ENCODE measurements at places on chromosomes 5 and 9.

- DNase-seq: no peak
Observed at GRCh38 chr5:96582343-96582742, 79.8 kb upstream of the CAST start.

DNA sequence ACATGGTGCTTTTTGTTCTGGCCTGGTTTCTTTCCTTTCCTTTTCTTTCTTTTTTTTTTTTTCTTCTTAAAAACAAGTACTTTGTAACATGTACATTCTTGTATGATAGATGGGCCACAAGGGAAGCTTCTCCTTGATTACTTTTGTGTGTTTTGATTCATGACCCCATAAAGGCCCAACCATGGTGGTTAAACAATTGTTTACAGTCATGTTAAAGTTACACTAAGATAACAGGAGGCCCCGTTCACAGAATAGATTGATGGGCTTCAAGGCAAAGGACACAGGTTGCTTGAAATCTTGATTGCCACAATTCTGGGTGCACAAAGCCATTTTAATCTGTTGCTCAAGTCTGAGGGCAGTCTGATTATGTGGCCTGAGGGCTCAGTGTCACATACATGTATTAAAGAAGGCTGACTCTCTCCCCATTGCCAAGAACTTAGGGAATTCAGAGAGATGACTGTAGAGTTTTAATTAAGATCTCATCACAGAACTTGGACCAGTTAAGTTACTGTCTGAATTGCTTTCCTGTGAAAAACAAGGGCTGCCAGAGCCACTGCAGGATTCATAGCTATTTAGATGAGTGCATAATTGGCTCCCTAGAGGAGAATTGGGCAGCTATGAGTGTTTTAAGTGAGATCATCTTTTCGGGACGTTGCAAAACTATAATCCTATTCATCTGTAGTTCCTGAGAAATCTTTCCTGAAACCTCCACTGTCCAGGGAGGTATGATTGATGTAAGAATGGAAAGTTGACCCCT lies 163.4 kb downstream of the TLE4 start:
- no peak for DNase-seq

- no peak for DNase-seq
Observed at GRCh38 chr5:16378762-16379161, 86.8 kb downstream of the ZNF622 start.

GRCh38 chr5:115458003-115458409 lies 86.6 kb downstream of the FEM1C start:
- DNase-seq: no peak

DNA sequence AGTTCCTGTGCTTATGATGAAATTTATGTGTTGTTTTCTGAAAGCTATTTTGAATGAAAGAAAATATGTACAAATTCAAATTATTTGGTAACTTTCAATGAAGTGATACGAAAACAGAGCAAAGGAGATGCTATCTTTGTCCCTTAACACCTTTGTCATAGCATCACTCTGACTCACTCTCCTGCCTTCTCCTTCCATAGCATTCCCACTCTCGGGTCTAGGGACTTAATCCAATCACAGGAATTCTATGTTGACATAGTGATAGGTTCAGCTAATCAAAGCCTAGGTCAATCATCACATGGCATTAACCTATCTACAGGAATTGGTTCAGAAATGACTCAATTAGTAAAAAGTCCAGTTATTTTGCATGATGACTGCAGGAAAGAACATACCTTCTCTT lies 464.7 kb upstream of the RORB start:
- DNase-seq: no peak

All from activated CD8-positive, alpha-beta memory T cell treated with anti-CD3 and anti-CD28 coated beads for 1 hour (primary cell).